ENCODE measurements at places on chromosomes 4 and X.

GRCh38 chrX:15674514-15674840, 9.9 kb upstream of the CLTRN start:
- no peak for DNase-seq

DNA sequence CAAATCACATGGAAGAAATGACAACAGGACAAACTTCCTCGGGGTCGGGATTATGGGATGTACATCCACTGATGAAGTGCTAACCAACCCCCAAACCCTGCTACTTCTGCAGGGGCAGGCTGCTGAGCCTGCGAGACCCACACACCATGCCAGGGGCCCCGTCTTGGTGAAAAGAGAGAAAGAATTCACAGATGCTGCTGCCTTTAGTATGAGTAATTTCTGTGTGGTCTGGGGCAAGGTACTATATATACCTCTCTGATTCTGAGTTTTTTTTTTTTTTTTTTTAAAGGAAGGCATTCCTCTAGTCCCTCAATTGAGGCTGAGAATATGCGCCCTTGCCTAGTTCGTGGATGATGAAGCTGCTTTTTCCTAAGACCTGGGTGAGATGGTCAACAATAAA, 24.8 kb downstream of the PDHA1 start:
- DNase-seq: no peak

DNA sequence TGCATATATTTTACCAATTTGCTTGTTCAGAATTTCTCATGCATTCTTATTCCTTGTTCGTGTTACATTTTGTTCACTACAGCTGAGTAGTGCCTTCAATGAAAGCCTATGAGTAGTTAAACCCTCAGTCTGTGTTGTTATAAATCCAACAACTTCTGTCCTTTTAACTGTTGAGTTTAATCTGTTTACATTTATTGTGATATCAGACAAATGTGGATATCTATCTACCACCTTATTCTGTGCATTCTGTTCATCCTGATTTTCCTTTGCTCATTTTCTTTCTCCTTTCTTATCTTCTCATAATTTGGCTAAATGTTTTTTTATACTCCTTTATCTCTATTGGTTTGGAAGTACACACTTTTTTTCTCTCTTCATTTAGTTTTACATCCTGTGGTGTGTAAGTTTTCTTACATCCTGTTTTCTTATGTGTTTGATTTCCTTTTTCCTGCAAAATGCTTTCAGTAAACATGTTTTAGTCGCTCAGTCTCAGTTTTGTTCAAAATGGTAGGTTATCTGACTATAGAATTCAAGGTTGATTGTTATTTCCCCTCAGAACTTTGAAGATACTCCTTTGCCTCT, 54.2 kb downstream of the CASP6 start:
- DNase-seq: no peak

DNA sequence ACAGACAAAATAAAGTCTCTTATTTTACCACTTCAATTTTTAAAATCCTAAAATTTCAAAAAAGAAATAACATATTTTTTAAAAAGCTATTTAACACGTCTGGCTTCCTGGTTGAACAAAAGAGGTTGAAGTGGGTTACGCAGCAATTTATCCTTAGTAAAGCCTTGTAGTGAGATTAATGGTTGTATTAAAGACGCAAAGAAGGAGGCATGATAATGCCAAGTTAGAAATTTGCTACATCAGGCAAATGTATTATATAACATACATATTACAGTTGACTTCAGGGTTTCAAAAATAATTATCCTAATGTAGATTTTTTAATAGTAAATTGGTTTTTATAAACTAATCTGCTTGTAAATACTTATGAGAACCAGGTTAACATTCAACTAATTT, 35.3 kb downstream of the ANKRD17 start:
- DNase-seq: no peak

DNA sequence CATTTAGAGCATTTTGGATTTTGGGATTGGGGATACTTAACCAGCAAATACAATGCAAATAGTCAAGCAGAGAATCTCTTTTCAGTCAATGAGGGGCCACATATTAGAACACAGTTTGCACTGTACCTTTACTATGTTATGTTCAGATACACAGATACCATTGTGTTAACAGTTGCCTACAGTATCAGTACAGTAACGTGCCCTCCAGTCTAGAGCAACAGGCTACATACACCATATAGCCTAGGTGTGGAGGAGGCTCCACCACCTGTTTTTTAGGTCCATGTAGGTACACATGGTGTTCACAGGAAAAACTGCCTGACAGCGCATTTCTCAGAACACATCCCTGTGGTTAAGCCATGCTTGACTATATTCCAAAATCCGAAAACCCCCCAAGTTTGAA, 9.1 kb downstream of the GRPEL1 start:
- no peak for DNase-seq

- no peak for DNase-seq
Measured at GRCh38 chr4:186029571-186030398, 39.2 kb upstream of the TLR3 start.

DNA sequence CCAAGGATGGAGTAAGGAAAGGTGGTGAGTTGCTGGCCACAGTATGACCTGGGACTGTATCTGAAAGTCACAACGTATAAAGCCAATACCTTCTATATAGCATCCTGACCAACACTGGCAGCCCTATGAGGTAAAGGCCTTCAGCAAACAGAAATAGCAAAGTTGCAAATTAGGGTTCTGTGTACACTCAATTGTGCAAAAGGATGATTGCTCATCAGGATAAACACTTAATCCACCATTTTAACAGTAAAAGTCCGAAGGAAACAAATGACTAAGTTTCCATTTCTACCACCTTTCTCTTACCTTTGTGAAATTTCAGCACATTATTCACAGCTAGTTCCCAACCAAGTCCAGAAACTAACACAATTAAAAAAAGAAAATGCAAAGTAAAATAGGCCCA, 1.4 kb upstream of the FNIP2 start:
- DNase-seq: no peak

GRCh38 chr4:78951862-78952472, 12.7 kb upstream of the PAQR3 start:
- DNase-seq: no peak

- no peak for DNase-seq
Measured at GRCh38 chr4:169189372-169189771, 81.4 kb downstream of the SH3RF1 start.

GRCh38 chrX:24851289-24851688, 157.6 kb downstream of the POLA1 start:
- no peak for DNase-seq

DNA sequence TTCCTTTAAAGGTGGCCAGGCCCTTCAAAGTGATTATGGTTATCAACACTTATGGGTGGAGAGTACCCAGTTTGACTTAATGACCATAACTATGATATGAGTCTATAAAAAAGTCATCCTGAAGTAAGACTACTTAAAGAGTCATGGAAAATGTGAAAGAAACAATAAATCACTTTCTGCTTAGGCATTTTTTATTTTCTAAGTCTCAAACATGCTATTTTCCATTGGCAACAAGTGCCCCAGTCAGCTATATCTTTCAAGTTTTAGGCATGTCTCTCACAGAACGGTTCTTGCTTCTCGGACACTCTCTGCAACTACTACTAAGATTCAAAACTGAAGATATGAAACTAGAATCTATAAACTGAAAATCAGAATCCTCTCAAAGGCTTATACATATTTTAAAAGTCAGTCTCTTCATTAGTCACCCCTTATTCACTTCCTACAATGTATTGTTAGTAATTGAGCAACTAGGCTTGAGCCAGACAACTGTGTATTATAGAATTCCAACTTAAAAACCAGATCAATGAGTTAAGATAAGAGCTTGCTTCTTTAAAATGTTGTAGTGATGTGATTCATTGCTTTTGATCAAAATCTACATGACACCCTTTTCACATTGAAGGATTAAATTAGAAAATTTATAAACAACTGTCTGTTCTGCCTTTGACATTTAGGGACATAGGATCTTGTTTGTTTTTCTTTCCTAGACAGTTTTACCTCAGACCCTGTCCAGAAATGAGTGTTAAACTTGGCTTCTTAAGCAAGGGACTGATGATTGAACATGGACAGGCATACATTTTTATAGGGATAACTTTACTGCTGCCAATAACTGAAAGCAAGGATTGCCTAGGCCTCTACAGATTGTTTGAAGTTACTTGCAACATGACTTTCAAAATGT, 2.9 kb downstream of the ANTXR2 start:
- no peak for DNase-seq

DNA sequence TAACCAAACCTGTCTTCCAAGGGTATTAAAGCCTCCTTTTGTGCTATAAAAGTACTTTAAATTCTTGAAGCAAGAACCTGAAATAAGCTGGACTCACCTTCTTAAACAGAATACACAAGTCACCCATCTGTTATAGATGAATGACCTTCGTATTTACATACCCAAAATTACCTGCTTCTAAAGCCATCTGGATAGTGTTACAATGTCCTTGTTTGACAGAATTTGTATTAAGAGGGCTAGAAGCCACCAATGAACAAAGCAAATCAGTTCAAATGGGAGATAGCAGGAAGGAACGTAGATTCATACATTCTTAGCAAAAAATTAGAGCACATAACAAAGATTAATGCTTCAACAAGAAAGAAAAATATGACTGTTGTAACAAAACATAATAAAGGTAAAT, 33.7 kb upstream of the CCSER1 start:
- DNase-seq: no peak

DNA sequence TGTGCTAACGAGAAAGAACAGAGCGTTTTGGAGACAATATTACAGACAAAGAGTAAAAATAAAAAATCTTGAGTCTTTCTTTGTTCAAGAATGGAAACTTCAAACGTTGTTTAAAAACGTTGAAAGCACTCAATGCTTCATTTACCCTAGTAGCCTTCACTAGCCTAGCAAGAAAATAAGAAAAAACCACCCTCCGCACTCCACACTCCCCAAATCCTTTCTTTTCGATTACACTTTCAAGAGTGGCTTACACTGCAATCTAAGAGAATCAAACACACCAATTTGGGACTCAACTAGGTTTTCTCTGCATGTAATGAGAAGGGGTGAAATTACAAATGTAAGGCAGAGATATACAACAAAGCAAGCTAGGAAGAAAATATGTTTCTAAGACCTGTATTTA, 4.7 kb downstream of the TMSB4X start:
- DNase-seq: no peak

GRCh38 chr4:126799416-126799815, 833.3 kb upstream of the INTU start:
- DNase-seq: no peak

DNA sequence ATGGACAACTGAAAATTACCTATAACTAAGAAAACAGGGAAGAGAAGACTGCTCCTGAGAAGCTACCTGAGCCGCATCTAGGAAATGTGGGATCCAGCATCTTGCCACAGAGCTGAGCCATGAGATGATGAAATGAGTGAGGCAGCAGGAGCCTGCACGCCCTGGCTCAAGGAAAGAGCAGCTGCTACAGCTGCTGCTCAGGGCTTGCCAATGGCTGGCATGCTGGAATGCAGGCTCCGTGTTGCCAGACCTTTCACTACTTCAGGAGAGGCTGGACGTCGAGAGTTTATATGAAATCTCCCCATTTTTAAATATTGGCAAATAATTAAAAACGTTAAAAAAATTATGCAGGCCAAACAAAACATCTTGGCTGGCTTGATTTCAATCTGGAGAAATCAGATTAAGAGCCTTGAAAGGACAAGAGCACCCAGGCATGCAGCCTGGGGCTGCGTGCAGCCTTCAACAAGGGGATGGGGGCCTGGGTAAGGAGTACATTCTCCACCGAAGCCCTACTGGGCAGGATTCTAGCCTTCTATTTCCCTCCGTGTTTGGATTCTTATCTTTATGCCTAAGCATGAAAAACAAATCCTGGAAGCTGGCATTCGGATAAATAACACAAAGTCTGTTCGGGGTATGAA, 227.6 kb downstream of the NR3C2 start:
- DNase-seq: no peak

DNA sequence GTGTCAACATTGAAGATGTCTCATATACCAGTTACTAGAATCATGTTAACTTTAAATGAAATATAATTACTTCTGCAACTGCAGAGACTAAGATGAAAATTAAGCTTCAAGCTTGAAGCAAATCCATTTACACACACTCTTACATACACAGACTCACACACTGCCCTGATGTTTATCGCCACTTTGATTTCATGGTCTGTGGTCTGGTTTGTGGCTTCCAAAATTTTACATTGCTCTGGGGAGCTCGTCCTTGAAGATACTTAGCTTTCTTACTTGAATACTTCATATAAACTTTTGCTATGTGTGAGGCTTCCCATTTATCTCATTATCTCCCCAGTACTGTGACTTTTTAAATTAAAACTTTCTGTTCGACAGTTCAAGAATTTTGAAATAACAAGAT, 35.8 kb downstream of the ARHGEF38 start:
- no peak for DNase-seq

- DNase-seq: no peak
Measured at GRCh38 chr4:74805601-74806000, 11.3 kb upstream of the BTC start.

DNA sequence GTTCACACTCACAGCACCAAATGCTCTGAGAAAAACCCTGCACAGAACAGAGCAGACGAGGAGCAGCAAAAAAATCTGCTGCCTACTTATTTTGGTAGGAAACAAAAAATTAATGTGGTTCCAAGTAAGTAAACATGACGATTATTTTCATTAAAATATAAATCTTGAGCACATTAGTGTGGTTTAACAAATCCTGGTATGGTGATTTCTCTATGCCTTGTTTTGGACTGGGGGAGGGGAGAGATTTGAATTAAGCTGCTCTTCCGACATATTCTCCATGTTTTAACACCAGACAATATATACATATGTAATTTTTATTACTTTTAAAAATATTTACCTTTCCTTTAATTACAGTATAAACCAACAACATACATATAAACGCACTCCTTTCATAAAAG, 1.8 kb downstream of the CAMK2D start:
- DNase-seq: no peak

- no peak for DNase-seq
Measured at GRCh38 chrX:106281383-106281782, 113.3 kb downstream of the PWWP3B start.

DNA sequence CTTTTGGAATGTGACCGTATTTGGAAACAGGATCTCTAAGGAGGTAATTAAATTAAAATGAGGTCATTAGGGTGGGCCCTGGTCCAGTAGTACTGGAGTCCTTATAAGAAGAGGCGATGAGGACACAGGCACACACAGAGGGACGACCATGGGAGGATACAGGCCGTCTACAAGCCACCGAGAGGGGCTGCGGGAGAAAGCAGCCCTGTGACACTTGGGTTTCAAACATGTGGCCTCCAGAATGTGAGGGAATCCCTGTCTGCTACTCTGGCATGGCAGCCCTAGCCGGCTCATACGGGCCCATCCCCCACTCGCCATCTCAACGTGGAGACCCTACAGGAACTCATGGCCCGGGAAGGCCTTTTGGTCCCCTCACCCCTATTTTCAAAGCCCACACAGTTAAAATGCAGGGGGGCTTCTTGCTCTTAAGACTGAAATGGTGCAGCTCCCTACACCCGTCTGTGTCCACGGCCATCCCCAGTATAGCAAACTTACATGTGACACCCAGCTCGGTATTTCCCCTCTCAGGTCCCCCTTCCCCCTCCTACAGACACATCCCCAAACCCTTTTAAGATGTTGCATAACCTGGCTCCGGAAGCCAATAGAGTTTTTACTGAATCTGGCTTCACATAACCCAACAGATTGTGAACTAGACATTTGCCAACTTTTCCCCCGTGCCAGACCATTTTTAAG, 124.1 kb upstream of the TBL1X start:
- DNase-seq: no peak

GRCh38 chr4:180156684-180157083, 2086.5 kb upstream of the TENM3 start:
- no peak for DNase-seq
